Activated T-helper 1 cell treated with Interleukin-2 at 50 U/mL for 16 hours (primary cell): ENCODE measurements at places on chromosomes 7 and 10.

DNA sequence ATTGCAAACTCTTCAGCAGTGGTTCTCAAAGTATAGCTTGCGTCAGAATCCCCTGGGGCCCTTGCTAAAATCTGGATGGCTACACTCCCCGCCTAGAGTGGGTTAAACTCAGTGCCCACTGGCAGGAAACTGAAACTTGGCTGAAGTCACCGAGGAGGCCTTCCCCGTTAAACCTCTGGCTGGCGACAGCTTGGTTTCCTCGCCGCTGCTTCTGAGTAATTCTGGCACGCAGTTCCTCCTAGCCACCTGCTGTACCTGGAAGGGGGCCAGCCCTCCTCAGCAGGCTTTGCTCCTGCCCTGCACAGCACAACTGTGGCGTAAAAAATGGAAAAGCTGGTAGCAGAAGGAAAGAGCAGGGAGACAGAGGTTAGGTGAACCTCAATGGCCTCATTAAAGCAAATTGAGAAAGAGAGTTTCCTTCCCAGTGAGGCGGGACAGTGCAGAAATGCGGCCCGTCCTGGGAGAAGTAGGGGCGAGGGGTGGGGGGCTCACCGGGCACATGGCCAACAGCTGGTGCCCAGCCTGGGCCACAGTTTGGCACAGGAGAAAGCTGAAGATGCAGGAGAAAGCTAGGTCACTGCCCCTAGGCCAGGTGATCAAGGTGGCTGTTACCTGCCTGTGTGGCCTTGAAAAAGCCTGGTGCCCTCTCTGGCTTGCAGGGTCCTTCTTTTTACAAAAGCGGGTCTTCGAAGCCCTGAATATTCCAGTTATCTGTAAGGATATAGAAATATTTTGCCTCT lies 46.6 kb downstream of the ALOX5 start:
- peak; percentile 60 for DNase-seq

DNA sequence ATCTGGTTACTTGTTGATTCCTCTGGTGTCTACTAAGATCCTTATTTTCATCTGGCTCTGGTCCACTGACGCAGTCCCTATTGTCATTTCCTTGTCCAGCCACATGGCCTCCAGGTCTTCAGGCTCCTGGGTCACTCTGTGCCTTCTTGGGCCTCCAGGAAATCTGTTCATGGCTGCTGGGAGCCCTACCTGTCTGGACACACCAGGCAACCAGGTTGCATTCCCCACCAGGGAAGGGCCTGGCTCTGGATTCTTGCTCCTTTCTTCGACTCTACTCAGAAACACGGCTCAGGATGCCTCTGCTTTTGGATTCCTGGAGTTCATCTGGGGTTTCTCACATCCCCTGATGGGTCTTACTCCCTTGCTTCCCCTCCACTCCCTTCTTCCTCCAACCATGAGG lies 8.0 kb upstream of the PPIF start:
- no peak for DNase-seq

DNA sequence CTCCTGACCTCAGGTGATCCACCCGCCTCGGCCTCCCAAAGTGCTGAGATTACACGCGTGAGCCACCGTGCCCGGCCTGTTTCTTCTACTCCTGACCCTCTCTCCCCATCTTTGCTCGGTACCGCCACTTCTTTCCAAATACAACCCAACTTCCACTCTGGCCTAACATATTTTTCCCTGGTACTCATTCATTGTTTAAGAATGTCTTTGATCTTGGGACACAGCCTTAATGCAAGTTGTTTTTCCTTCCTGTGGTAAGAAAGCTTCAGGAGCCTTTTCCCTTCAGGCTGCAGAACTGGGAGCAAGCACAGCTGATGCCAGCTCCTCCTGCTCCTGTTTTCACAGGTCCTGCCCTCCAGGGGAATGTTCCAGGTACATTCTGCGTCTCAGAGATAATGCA lies 13.7 kb downstream of the CALML3 start:
- no peak for DNase-seq

GRCh38 chr10:3106928-3107425 lies 39.6 kb downstream of the PFKP start:
- no peak for DNase-seq

DNA sequence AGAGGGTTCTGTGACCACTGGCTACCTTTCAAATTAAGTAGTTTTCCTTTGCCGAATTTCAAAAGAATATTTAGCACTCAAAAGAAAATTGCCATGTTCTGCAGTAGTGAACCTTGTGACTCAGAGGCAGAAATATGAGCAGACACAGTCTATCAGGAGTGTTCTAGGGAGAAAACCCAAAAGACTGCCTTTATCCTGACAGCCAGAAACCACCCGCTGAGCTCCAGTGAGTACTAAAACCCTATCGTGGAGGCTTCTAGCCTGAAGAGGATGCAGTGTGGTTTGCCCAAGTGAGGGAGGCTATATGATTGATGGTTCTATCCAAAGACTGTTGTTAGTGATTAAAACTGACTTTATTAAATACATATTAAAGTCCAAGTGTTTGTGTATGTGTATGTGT lies 21.9 kb downstream of the CHRM2 start:
- DNase-seq, result no peak

DNA sequence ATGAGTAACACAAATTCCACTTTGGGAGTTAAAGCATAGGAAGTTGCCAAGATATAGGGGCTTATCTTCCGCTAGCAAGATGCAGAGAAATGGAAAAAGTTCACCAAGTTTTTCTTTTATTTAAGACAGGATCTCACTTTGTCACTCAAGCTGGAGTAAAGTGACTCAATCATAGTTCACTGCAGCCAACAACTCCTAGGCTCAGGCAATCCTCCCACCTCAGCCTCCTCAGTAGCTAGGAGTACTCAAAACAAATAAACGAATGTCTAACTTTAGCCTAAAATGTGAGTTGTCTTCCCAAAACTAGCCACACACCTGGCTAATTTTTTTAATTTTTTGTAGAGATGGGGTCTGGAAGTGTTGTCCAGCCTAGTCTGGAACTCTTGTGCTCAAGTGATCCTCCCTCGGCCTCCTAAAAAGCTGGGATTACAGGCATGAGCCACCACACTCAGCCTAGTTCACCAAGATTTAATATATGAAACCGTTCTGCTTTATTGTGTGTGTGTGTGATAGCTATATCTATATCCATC lies 9.9 kb downstream of the VIM start:
- no peak for DNase-seq

- DNase-seq, result no peak
Measured at GRCh38 chr7:81604075-81604807, 165.6 kb downstream of the HGF start.
